ENCODE measurements at places on chromosomes 2 and 18.
A peak's percentile ranks its signal among the peaks of the same experiment; 100 is the strongest.

DNA sequence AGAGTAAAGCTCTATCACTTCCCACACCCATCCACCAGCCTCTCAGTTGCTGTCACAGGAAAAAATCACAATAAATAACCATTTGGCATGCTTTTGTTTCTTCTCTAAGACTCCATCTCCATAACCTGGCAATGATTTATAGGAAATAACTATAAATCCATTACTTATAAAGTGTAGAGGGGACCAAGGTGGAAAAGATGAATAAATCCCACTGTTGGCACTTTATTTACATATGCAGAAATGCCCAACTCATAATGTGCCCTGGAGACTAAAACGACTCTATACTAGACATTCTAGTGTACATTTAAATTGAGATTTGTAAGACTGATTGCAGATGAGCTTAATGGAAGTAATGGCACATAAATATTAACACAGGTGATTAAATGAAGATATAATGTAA lies 7.5 kb upstream of the NOSTRIN start:
- no peak for ATAC-seq

DNA sequence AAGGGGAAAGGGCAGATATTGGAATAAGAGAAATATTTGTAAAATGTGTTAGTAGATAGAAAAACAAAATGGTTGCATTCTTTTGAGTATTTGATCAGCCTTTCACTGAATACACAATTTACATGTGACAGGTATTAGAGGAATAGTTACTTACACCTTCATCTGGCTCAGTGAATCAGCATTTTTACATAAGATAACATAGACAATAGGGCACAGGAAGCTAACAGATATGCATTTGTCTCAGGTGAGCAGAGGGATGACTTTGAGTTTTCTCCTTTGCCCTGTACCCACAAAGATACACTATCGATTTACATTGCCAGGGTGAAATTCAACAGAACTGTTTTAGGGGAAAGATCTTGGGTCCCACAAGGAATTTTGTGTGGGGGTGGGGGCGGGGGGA lies 373.1 kb upstream of the NETO1 start:
- ATAC-seq: no peak

DNA sequence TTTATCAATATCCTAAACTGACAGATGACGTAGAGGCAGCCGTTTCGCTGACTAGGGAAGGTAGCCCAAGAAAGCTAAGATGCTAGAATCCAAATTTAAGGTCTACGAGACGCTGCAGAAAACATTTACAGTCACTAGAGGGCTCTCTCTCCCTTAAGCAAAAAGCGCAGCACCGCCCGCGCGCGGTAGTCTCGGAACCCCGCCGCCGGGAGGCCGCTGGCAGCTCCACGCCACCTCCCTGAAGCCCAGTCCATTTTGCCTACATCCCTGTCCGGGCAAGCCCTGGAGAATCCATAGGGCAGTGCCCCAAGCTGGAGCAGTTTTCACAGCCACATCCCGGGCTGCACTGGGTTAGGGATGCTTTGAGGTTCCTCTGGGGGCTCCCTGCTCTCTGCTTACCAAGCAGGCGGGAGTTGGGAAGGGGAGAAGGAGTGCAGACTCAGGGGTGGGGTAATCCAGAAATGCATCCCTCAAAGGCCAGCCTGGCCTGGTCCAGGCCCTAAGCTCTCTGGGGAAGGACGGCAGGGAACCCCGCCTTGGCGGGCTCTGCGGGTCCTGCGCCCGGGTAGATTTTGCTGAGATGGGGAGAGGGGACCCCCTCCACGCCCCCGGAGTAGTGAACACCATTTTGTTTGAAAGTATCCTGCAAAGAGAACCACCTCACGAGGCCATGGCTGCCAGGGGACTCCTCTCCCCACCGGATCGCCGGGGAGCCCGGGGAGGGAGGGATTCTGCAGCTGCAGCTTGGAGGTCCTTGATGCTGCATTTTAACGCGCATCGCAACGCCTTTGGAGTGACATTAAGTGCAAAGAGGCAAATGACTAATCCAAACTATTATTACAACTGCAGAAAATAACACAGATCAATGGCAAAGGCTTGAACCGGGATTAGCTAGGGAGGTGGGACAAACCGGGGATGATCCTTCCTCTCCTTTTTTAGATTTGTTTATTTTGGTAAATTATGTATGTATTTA lies 1.3 kb upstream of the DPYSL5 start:
- peak; percentile 83 for ATAC-seq

DNA sequence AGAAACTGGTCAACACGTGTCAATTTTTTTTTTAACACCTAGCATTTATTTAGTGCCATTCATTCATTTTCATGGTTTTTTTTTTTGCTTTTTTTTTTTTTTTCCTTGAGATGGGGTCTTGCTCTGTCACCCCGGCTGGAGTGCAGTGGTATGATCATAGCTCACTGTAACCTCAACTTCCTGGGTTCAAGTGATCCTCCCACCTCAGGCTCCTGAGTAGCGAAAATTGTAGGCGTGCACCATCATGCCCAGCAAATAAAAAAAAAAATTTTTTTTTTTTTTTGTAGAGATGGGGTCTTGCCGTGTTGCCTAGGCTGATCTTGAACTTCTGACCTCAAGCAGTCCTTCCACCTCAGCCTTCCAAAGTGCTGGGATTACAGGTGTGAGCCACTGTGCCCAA lies 21.1 kb downstream of the USP14 start:
- ATAC-seq: no peak

- peak; percentile 45 for ATAC-seq
These were observed 73.2 kb upstream of the LCLAT1 start for GRCh38 chr2:30373881-30374302.

DNA sequence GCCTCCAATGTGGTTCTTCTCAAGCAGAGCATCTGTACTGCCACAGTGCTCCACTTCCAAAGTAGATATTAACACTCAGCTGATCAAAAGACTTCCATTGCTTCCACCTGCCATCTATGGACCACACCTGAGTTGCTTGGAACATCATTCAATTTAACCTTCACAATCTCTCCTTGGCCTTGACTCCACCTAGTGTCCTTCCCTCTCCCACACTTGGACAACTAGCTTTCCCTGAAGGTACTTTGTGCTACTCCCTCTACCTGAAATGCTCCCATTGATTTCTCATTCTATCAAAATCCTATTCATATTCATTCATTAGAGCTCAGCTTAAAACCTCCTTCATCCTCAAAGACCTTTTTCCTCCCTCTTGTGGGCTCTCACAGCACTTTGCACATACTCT lies 48.7 kb downstream of the SOWAHC start:
- no peak for ATAC-seq

GRCh38 chr2:173278794-173279526 lies 75.7 kb upstream of the CDCA7 start:
- peak; percentile 87 for ATAC-seq

DNA sequence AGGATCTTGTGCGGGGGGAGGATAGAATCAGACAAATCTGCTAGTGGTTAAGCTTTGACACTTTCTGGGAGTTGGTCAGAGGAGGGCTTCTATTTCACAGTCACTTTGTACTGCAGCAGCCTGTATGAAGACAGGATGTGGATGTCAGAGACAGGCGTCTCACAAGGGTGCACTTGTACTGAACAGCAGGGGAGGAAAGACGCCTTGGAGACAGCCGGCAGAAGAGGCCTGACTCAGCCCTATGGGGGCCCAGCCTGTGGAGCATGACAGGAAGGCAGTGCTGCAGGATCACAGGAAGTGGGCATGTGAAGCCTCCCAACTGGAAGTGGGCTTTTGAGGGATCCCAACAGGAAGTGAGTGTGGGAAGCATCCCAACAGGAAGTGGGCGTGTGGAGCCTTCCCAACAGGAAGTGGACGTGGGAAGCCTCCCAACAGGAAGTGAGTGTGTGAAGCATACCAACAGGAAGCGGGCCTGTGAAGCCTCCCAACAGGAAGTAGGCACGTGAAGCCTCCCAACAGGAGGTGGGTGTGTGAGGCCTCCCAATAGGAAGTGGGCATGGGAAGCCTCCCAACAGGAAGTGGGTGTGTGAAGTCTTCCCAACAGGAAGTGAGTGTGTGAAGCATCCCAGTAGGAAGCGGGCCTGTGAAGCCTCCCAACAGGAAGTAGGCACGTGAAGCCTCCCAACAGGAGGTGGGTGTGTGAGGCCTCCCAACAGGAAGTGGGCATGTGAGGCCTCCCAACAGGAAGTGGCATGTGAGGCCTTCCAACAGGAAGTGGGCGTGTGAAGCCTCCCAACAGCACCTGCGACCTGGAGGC lies 212.3 kb downstream of the SNTG2 start:
- ATAC-seq: peak; percentile 67
